Non-pigmented ciliary epithelial cell (primary cell): ENCODE measurements at places on chromosomes 16 and 17.

DNA sequence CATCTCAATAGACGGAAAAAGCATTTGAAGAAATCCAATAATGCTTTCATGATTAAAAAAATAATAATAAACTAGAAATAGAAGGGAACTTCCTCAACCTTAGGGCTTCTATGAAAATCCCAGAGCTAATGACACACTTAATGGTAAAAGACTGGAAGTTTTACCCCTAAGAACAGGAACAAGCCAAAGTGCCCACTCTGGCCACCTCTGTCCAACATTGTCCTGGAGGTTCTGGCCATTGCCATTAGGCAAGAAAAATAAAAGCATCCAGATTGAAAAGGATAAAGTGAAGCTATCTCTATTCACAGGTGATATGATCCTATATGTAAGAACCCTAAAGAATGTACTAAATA, 2.5 kb upstream of the LITAF start:
- DNase-seq, result no peak

DNA sequence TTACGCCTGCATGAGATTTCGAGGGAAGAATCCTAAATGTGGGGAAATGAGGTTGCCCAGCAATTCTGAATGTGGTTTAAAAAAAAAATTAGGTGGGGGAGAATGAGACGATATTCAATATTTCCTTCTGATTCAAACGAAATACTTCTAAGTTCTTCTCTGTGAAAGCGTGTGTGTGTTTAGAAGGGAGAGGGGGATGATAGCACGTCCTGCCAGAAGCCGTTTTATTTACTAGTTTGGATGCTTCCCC, 47.8 kb downstream of the TBC1D16 start:
- no peak for DNase-seq

GRCh38 chr17:77892469-77893143, 65.9 kb upstream of the TNRC6C start:
- no peak for DNase-seq

- DNase-seq, result peak; percentile 62
Observed at GRCh38 chr16:68800257-68800875, 43.0 kb upstream of the TANGO6 start.

- no peak for DNase-seq
Observed at GRCh38 chr17:35129973-35130351, 8.5 kb downstream of the FNDC8 start.

GRCh38 chr17:43534909-43535308, 11.2 kb downstream of the ETV4 start:
- DNase-seq, result no peak

DNA sequence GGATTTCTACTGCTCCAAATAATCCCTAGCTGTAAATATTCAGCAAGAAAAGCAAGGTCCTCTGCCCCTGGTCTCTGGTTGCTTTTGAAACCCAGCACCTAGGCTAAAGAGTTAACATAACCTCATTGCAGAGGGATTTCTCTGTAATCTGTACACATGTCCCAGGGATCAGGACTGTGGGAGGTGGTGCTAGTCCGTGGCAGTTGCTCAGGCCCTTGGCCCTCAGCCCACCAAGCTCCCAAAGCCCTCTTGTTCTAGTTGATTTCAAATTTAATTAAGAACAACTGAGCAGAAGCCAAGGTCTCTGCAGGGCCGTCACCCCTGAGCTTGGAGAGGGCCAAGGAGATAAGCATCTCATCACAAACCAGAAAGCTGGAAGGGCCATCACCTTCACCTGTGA, 181.1 kb downstream of the SOX9 start:
- no peak for DNase-seq

GRCh38 chr16:85888405-85889331, 10.3 kb upstream of the IRF8 start:
- DNase-seq, result peak; percentile 87

GRCh38 chr16:9260666-9261065, 169.2 kb downstream of the HAPSTR1 start:
- DNase-seq, result no peak

GRCh38 chr16:23836404-23837311, 875 bp downstream of the PRKCB start:
- DNase-seq, result no peak

GRCh38 chr17:45912319-45912718, 18.0 kb downstream of the MAPT start:
- no peak for DNase-seq

DNA sequence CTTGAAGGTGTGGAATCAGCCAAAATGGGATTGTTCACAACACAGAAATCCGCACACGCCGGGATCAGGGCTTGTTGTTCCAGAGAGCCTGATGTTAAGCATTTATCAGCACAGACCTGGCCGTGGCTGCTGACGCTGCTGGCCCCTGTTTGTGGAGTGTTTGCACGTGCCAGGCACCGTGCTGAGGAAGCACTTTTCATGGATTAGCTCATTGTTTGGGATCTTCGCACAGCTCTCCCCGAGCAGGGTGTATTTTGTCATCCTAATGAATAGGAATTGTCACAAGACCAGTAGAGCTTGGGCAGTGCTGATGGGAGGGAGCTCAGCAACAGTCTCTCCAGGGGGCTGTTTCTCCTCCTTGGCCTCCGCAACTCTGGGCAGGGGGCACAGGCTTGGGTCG, 160.4 kb upstream of the PLCG2 start:
- no peak for DNase-seq

- DNase-seq, result no peak
Observed at GRCh38 chr17:72982680-72983079, 109.8 kb downstream of the SLC39A11 start.

GRCh38 chr16:70466805-70467076, 12.3 kb downstream of the FCSK start:
- no peak for DNase-seq

DNA sequence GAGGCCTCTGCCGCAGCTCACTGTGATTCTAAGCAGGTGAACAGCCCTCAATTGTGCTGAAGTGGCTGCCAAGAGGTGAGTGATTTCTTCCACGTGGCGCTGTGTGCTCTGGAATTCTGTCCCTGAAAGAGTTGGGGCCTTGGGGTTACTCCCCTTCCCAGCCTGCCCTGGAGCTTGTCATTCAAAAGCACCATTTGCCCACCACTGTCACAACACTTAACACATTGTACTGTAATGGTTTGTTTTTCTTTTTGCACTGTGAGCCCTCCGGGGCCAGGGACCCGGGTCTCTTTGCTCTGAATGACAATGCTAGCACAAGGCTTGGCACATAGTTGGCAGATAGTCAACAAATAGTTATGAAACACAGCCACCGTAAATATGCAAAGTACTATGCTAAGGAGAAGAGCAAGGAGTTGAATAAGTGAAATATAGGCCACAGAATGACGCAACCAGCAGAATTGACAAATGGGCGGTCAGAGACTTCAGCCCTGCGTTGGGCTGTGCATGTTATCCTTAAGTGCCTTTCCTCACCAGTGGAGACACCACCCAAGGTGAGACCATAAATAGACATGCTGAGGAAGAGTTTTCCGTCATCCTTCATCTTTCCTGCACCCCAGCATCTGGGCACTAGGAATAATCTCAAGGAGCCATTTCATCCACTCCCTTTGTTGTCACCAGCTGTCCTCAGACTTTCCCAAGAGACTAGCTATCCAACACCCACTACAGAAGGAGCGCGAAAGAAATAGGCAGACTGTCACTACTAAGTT, 112.0 kb upstream of the DNAH9 start:
- no peak for DNase-seq

DNA sequence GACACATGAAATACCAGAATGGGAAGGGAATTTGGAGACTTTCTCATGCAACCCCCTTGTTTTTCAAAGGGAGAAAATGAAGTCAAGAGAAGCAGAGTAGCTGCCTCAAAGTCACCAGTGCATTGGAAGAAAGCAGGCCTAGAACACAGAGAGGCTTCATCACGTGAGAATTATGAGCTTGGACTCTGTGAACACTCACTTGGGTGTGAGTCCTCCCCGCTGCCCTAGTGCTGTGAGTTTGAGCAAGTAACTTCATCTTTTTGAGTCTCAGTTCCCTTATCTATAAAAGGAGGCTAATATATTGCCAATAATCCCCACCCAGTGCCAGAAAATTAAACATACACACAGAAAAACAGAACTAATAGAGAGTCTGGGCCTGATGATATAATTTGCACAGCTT, 315.8 kb downstream of the XYLT1 start:
- no peak for DNase-seq

- DNase-seq, result no peak
Observed at GRCh38 chr17:38334480-38335364, 9.0 kb downstream of the GPR179 start.

GRCh38 chr16:80147026-80147655, 393.7 kb upstream of the DYNLRB2 start:
- DNase-seq, result no peak

DNA sequence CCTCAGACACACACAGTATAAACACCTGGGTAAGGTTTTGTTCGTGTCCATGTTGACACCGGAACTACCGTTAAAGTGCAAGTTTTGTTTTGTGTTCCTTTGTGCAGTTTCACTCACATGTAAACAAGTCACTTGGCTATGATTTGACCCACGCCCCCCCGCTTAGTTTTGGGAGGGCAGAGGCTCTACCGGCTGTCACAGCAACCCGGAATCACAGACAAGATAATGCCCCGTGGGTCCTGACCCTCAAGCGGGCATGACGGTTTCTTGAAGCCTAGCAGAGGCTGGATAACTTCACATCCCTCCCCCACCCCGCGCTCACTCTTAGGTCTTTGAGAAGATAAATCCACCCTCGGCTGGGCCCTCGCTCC, 1.7 kb downstream of the RASD1 start:
- no peak for DNase-seq

- DNase-seq, result no peak
Observed at GRCh38 chr16:68492543-68493411, 44.5 kb upstream of the SMPD3 start.

DNA sequence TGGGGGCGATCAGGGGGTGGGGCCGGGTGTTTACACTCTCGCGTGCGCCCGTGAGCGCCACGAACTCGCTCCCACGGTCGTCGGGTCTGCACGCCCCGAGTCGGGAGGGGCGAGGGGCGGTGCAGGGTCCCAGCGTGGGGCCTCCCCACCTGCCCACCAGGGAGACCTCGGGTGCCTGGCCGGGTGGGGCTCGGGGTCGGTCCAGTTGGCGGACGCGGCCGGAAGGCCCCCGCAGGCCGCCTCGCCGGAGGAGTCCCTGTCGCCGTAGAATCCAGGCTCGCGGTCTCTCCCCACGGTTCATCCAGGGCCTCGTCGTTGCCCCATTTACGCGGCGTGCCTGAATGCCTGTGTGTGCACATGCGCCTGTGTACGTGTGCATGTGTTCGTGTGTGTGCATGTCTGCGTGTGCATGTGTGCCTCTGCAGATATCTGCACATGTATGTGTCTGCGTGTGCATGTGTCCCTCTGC, 510 bp upstream of the RAB40B start:
- DNase-seq, result no peak

GRCh38 chr17:61444075-61444474, 8.1 kb upstream of the TBX4 start:
- DNase-seq, result no peak

DNA sequence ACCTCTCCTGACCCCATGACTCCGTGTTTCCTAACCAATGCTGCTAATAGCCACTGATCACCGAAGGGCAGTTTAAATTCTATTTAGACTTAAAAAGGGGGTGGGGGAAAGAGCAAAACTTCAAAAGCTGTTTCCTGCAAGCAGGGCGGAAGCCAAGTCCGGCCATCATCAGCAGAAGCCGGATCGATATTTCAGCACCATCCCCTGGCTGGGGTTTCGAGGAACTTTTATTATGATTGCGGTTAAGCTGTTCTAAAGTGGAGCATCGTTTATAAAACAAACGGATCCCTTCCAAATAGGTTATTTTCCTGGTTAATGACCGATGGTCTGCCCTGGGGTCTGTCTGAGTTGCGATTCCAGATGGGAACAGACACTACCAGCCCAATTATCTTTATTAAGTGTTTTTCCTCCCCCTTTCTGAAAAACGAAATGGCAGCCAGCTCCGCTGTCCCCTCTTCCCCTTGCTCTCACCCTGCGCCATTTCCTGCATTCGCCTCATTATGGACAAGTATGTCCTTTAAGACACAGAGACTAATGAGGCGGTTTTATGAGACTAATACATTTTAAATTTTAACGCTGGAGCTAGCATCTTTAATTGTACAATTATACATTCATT, 76.1 kb upstream of the IRX3 start:
- DNase-seq, result no peak

- DNase-seq, result peak; percentile 70
Observed at GRCh38 chr17:69779378-69780214, 295.4 kb upstream of the KCNJ16 start.

GRCh38 chr17:77184474-77184873, 43.7 kb downstream of the SEC14L1 start:
- DNase-seq, result no peak

- DNase-seq, result no peak
Observed at GRCh38 chr16:87951552-87952538, 611 bp downstream of the BANP start.

- no peak for DNase-seq
Observed at GRCh38 chr17:16440901-16441629, 25.7 kb downstream of the TRPV2 start.
